T47D (cell line): ENCODE measurements at places on chromosomes 6 and 20.
A peak's percentile ranks its signal among the peaks of the same experiment; 100 is the strongest.

DNA sequence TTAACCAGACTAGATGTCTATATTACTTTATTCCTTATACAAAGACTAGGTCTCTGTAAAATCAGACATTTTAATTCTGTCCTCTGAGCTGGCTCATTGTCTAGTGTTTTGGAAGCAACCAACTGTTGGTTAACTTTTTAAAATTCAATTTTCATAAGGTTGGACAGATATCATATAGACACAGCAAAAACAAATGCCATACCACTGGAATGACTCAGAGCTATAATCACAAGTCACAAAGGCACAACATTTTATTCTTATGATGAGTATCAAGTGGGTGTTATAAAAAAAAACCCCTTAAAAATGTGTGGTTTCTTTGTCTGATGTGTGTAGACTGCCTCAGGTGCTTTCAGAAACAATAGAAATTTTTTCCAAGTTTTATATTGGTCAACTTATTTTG lies 296.2 kb upstream of the MARCKS start:
- DNase-seq, result no peak

GRCh38 chr20:47330071-47330470 lies 26.4 kb downstream of the ZMYND8 start:
- DNase-seq, result no peak

DNA sequence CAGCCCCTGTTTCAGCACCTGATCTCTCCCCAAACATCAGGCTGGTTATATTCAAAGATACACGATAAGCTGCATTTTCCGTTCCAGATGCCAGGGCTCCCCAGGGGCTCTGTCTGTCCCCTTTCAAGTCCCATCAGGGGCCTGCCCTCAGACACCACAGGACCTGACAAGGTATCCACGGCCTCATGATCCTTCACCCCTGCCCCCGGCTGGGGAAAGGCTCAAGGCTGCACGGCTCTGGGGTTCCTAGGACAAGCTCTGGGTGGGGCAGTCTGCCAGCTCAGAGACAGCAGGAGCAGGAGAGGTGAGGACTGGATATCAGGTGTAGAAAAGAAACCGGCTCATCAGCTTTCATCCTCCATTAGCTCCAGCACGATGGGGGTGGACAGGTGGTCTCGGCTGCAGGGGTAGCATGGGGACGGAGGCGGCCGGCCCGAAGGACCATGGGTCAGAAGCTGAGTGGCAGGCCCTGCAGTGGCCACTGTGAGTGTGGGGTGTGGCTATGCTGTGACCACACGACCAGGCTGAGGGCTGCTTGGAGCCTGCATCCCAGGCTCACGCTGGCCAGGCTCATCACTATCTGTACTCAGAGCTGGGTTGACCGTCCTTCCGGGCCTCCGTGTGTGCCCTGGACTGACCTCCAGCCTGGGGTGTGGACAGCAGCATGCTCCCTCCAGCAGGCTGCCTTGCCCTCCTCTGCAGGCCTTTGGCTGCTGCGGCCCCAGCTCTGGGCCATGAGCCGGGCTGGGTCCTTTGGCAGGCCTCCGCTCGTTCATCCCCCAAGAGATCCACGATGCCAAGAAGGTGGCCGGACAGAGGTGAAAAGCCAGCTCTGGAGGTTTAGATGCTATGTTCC lies 386.2 kb downstream of the THBS2 start:
- DNase-seq, result no peak

DNA sequence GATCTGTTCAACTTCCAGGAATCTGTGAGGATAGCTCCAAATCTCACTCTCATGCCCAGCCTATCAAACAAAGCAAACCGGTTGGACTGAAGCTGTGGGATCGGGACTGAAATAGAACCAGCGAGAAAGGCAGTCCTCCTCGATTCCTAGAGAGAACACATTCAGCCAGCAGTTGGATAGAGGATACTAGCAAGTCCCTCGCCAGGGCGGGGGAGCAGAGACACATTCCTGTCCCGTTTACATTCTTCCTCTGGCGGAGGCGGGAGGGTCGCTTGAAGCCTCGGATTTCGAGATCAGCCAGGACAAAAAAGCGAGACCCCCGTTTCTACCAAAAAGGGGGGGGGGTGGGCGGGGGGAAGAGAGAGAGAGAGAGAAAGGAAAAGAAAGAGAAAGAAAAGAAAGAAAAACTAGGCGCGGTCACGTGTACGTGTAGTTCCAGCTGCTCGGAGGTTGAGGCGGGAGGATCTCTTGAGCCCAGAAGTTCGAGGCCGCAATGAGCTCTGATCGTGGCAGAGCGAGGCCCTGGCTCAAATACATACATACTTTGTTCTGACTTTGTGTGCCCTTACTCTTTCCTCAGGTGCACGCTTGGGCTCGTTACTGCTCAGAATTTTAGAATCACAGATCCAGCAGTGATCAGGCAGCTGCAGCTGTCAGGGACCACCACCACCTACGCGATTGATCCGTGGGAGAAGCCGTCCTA lies 19.5 kb downstream of the ZNF311 start:
- DNase-seq, result peak; percentile 98
